ENCODE measurements at places on chromosomes 13 and 19. TPM values are rescaled to one million over a fixed set of nuclear protein-coding genes. Genes with fewer than 3 reads are reported as not detected.
A peak's percentile ranks its signal among the peaks of the same experiment; 100 is the strongest.

DNA sequence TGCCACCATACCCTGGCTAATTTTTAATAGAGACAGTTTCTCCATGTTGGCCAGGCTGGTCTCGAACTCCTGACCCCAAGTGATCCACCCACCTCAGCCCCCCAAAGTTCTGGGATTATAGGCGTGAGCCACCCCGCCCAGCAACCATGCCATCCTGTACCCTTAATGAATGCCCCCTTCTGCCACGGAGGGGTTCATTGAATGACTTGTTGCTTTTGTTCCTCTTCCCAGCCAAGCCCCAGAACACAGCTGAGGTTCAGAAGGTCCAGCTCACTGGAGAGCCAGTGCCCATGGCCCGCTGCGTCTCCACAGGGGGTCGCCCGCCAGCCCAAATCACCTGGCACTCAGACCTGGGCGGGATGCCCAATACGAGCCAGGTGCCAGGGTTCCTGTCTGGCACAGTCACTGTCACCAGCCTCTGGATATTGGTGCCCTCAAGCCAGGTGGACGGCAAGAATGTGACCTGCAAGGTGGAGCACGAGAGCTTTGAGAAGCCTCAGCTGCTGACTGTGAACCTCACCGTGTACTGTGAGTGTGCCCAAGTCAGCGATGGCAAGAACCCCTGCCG, 6.0 kb downstream of the PVR start:
- peaks cover 10% of the 10 kb centered on the region for H3K27me3 ChIP-seq
- H3K27ac ChIP-seq: no peak overlapping the region
- peaks cover 10% of the 10 kb centered on the region for H3K4me1 ChIP-seq
- no peak overlapping the region for H3K4me3 ChIP-seq

DNA sequence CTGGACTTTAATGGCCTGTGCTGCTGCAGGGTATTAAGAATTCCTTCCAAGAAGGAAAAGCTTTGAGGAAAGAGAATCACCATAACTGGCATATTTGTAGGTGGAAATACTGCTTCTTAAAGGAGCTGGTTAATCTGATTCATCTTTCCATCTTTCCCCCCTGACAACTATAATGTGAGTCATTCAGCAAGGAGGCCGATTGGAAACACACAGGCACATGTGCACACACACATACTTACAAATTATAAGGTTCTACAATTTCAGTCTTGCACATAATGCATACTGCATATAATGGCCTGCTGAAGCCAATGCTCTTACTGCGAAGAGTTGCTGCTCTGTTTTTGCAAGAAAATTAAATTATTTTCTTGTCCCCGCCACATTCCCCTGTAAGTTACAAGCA, 78.8 kb upstream of the TPP2 start:
- no peak overlapping the region for H3K4me3 ChIP-seq
- no peak overlapping the region for H3K27ac ChIP-seq
- H3K4me1 ChIP-seq: no peaks in the 10 kb centered on the region
- no peak for DNase-seq
- H3K27me3 ChIP-seq: peaks cover 19% of the 10 kb centered on the region
- H3K36me3 ChIP-seq: no peaks in the 10 kb centered on the region

DNA sequence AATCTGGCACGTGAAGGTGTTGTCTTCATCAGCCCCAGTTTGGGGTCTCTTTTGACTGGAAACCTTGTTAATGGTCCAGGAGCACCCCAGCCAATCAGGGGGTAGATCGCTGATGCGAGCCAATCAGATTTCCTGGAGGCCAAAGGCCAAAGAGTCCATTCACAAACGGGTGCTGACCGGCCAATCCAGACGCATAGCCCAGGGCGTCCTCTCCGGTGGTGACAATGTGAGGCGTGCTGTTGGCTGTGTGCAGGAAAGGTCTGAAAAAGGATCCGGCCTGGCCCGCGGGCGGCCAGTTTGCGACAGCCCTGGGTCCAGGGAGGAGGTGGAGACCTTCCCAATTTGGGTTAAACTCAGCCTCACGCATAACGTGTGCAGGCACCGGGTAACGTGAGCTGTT, 3.1 kb downstream of the MAST3 start:
- no peak overlapping the region for H3K4me3 ChIP-seq
- H3K27ac ChIP-seq: no peak overlapping the region
- DNase-seq: no peak
- H3K27me3 ChIP-seq: no peaks in the 10 kb centered on the region
- H3K4me1 ChIP-seq: peaks cover 30% of the 10 kb centered on the region
- peaks cover 9% of the 10 kb centered on the region for H3K36me3 ChIP-seq

DNA sequence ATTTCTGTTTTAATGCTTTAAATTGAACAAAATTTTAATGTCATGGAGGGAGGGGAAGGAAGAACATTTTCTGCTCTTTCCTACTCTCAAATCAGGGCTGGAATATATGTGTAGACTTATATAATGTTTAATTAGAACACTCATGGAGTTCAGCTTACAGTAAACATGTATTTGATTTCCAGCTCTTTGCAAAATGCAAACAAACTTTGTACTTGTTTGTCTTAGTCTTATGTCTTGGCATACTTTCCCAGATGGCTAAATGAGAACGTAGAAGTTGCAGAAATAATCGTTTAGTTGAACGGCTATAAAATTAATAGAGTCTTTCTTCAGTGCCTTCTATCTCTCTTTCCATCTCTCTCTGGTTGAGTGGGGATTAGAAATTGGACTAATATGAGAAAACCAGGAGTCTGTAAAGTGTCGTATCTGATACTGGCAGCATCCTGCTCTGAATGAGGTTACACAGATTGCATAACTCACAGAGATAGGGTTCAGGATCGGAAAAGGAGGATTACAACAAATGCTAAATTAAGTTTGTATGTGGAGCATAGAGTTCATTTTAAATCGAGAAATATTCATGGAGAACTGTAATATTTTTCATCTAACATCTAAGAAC, 82.3 kb downstream of the FGF9 start:
- no peak overlapping the region for H3K4me3 ChIP-seq
- H3K36me3 ChIP-seq: no peaks in the 10 kb centered on the region
- H3K27ac ChIP-seq: no peak overlapping the region
- peaks cover 13% of the 10 kb centered on the region for H3K27me3 ChIP-seq
- DNase-seq: no peak

- DNase-seq: no peak
- no peak overlapping the region for H3K4me3 ChIP-seq
- H3K27ac ChIP-seq: no peak overlapping the region
- H3K4me1 ChIP-seq: no peaks in the 10 kb centered on the region
- peaks cover 30% of the 10 kb centered on the region for H3K27me3 ChIP-seq
Observed at GRCh38 chr19:50268041-50268440, 61.1 kb downstream of the KCNC3 start.

DNA sequence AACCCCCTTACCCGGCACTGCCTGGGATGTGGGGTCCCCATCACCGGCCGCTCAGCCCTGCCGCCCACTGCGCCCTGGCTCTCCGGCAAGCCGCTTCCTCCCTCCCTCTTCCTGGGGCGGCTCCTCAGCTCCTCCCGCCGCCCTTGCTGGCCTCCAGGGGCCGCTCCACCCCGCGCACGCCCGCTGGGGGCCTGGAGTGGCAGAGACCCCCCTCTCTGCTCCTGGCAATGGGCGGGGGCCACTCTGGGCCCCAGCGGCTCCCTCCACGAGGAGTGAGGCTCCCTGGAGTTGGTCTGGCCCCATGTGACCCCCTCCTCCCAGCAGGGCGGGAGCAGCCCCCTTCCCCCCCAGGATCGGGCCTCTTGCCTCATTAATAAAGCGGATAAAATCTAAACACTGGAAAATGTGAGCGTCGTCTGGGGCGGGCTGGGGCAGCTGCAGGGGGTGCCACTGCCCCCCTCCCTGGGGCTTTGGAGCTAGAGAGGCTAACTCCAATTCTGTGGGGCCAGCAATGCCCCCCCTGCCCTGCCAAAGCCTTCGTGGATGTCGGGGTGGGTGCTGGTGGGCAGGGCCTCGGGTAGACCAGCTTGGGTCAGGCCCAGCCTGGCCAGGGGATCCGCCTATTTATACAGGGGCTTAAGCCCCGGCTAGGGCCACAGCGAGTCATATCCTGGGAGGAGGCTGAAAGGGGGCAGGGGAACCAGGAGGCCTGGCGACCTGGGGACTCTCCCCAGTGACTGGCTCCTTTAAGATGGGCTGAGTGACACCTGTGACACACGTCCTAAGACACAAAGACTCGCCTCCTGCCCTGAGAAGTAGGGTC, at the start of gene PTGER1:
Gene PTGER1, minus strand, starts transcription at position 104 of the 823 bp plus-strand sequence. CDS start 1,034 bp downstream, outside the sequence.
- peaks cover 9% of the 10 kb centered on the region for H3K36me3 ChIP-seq
- peaks cover 21% of the 10 kb centered on the region for H3K27me3 ChIP-seq
- H3K27ac ChIP-seq: no peak within 1 kb of the TSS
- DNase-seq: peak; percentile 49
- peaks cover 22% of the 10 kb centered on the region for H3K4me1 ChIP-seq

DNA sequence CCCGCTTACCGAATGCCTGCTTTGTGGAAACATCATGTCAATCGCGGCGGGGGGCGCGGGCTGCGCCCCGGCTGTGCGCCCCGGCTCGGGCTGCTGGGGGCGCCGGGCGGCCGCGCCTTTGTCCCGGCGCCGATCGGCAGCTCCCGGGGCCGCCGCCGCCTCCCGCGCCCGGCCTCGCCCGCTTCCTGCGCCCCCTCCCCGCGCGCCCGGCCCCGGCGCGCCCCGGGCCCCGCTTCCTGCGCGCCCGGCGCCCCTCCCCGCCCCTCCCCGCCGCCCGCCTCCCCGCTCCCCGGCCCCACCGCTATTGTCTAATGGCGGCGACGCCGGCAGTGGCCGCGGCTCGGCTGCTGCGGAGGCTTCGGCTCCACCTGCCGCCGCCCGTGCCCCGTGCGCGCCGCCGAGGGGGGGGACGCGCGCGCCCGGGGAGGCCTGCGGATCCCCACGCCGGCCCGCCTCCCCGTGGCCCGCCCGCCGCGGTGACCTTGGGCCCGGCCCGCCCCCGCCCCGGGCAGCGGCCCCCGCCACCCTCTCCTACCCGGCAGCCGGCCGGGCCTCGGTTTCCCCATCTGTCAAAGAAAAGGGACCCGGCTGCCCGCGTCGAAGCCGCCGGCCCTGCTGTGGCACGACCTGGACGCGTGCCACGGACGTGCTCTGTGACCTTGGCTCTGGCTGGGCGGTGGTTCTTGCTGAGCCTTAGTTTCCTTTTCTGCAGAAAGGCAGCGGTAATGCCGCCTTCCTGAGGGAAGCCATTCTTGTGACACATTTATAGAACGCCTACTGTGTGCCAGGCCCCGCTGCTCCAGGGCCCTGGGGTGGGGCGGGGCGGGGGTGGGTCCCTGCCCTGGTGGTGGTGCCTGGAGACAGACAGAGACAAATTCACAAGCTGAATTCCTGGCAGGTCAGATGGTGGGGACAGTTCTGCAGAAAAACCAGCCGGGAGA, at the start of gene TLE5:
Gene TLE5, minus strand, starts transcription at position 331 of the 941 bp plus-strand sequence. Its CDS starts 295 bp downstream, at position 36.
- peak; percentile 73 for DNase-seq
- H3K27me3 ChIP-seq: no peaks in the 10 kb centered on the region
- H3K4me3 ChIP-seq: peak within 1 kb of the TSS; percentile 82
- peaks cover 21% of the 10 kb centered on the region for H3K36me3 ChIP-seq
- H3K27ac ChIP-seq: peak within 1 kb of the TSS; percentile 90
- H3K4me1 ChIP-seq: peaks cover 32% of the 10 kb centered on the region

GRCh38 chr19:13119627-13120026, 1.6 kb downstream of the NACC1 start:
- H3K4me3 ChIP-seq: peak overlapping the region; percentile 84
- no peak for DNase-seq
- peak overlapping the region; percentile 84 for H3K27ac ChIP-seq
- peaks cover 50% of the 10 kb centered on the region for H3K4me1 ChIP-seq

GRCh38 chr13:108572782-108573211, 56.6 kb upstream of the MYO16 start:
- H3K36me3 ChIP-seq: no peaks in the 10 kb centered on the region
- peaks cover 4% of the 10 kb centered on the region for H3K27me3 ChIP-seq
- no peak overlapping the region for H3K4me3 ChIP-seq

- peaks cover 1% of the 10 kb centered on the region for H3K4me1 ChIP-seq
- no peak for DNase-seq
- H3K4me3 ChIP-seq: no peak overlapping the region
Observed at GRCh38 chr13:34748596-34748995, 193.5 kb upstream of the NBEA start.

DNA sequence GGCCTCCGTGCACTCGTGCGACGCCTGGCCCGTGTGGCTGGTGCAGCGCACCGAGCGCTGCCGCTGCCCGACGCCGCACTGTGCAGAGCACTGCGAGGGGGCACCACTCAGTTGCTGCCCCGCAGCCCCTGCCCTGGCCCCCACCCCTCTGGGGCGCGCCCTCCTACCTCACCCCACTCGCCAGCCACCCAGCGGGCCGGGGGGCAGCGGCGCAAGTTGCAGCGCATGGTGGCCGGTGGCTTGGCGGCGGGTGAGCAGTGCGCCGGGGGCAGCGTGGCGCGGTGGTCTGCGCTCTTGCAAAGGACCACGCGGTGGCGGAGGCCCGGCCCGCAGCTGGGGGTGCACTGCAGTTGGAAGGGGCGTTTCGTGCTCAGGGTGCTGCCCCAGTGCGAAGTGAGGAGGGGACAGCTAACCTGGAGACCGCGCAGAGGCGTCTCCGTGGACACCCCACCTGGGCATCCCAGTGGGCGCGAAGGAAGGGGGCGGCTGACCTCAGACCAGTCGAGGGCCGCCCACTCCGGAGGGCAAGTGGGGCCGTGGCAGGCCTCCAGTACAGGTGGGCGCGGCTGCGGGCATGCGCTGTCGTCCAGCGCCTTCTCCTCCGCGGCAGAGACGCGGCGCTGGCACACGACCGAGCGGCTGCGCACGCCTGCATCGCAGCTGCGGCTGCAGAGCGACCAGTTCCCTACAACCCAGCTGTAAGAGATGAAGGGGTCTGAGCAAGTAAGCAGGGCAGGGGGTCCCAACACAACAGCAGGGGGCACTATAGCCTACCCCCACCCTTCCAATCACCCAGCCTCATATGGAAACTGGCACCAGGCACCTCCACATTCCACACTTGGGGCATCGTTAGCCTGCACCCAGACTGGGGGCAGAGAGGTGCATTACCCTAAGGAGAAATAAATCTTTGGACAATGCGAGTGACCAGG, 8.0 kb upstream of the MYO1F start:
- no peaks in the 10 kb centered on the region for H3K36me3 ChIP-seq
- no peak overlapping the region for H3K27ac ChIP-seq
- DNase-seq: no peak
- H3K27me3 ChIP-seq: no peaks in the 10 kb centered on the region

DNA sequence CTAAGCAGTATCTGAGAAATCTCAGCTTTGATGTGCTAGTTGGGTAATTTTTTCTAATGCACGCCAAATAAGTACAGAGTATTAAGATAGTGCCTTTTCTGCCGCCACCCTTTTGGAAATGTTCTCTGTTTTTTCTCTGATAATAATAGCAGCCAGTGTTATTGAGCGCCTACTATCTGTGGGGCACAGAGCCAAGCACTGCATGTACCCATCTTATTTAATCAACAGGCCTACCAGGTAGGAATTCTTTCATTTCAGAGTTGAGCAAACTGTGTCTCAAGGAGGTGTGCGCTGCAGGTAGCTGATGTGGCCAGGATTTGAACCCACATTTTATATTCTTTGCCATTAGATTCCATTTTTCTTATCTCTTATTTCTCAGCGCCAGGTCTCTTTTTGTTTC, 1.4 kb downstream of the EPN1 start:
- DNase-seq: no peak
- peak overlapping the region; percentile 18 for H3K27ac ChIP-seq
- H3K27me3 ChIP-seq: no peaks in the 10 kb centered on the region

- H3K27ac ChIP-seq: no peak overlapping the region
- no peak for DNase-seq
- H3K36me3 ChIP-seq: no peaks in the 10 kb centered on the region
- H3K4me3 ChIP-seq: no peak overlapping the region
Observed at GRCh38 chr19:42051166-42052115, 18.6 kb downstream of the GRIK5 start.

ZNF835 gene
- total RNA-seq: 5.0 TPM

FGF22 gene
- total RNA-seq: not detected

ZNF823 gene
- total RNA-seq: 2.2 TPM

TGFBR3L gene
- total RNA-seq: 2.1 TPM

ZNF320 gene
- total RNA-seq: 7.1 TPM

DCT gene
- not detected for total RNA-seq

IRS2 gene
- 1.9 TPM for total RNA-seq

SIAH3 gene
- total RNA-seq: 0.33 TPM

ZNF121 gene
- 98.9 TPM for total RNA-seq

All from activated naive CD8-positive, alpha-beta T cell treated with anti-CD3 and anti-CD28 coated beads for 36 hours (primary cell).